ENCODE measurements at places on chromosomes 11 and 22.
A peak's percentile ranks its signal among the peaks of the same experiment; 100 is the strongest.

GRCh38 chr11:44340656-44341055 is 30.7 kb upstream of the ALX4 start:
- DNase-seq, result no peak

- DNase-seq, result no peak
Measured at GRCh38 chr11:118417801-118418200, 16.4 kb downstream of the ATP5MG start.

DNA sequence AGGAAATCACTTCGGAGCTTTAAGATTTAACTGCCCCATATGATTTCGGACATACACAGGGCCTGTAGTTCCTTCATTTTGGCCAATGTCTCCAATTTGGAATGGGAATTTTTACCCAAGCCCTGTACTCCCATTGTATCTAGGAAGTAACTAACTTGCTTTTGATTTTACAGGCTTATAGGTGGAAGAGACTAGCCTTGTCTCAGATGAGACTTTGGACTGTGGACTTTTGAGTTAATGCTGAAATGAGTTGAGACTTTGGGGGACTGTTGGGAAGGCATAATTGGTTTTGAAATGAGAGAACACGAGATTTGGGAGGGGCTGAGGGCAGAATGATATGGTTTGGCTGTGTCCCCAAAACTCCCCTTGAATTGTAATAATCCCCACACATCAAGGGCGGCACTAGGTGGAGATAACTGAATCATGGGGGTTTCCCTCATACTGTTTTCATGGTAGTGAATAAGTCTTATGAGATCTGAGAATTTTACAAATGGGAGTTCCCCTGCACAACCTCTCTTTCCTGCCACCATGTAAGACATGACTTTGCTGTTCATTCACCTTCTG is 130.5 kb downstream of the LARGE1 start:
- DNase-seq, result no peak

DNA sequence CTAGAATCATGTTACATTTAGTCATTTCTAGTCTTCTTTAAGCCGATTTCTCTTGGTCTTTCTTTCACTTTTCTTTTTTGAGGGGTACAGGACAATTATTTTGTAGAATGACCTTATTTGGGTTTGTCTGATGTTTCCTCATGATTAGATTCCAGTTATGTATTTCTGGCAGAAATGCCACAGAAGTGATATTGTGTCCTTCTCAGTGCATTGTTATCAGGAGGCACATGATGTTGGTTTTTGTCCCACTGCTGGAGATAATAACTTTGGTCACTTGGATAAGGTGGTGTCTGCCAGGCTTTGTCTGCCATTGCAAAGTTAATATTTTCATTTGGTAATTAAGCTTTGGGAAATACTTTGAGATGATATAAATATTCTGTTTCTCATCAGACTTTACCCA is 100.3 kb downstream of the RRM1 start:
- DNase-seq, result no peak

GRCh38 chr22:47276450-47276820 is 514.0 kb downstream of the TBC1D22A start:
- no peak for DNase-seq

- no peak for DNase-seq
Measured at GRCh38 chr11:36657610-36658267, 59.7 kb upstream of the RAG2 start.

- DNase-seq, result no peak
Measured at GRCh38 chr11:55967914-55968313, 1.8 kb downstream of the OR10AG1 start.

- DNase-seq, result peak; percentile 82
Measured at GRCh38 chr11:10305262-10305963, 540 bp downstream of the ADM start.

GRCh38 chr11:67320011-67320410 is 16.7 kb downstream of the SSH3 start:
- no peak for DNase-seq

DNA sequence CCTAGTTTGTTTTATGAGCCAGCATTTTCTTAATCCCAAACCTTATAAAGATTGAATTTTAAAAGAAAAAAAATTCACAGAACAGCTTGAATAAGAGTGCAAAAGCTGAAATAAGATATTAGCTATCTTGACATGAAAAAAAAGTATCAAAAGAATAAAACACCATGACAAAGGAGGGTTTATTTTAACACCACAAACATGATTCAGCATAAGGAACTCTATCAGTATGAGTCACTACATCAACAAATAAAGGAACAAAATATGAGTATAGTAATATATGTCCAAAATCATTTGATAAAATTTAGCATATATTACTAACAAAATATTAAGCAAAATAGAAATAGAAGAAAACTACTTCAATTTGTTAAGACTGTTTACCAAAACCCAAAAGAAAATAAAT is 9.6 kb upstream of the LMO1 start:
- DNase-seq, result no peak

DNA sequence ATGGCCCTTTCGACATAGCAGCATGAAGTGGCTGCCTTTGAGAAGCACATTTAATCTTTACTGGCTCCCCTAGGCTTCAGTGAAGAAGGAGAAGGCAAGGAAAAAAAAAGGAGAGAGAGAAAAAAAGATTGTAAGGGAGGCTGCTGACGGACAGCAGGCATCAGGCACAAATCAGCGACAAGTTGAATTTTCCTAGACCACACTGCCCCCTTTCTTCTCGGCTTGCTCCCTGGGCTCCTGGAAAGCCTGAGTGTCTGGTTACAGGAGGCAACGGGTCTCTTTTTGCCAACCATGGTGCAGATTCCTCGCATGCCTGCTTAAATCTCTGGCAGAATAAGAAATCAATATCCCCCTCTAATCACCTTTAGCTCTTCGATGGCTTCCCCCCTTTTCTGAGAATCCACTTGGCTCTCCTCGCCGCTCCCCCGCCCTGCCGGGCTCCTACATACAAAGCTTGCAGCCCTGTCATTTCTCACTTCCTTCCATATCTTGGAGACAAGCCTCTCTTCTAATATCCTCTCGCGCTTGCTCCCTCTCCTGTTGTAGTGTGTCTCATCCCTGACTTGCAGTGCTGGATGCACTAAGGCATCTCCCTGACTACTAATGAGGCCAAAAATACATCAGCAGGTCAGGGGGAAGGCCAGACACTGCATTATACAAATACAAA is 14.3 kb downstream of the BLID start:
- peak; percentile 88 for DNase-seq

- DNase-seq, result no peak
Measured at GRCh38 chr11:24755260-24755839, 258.5 kb downstream of the LUZP2 start.

DNA sequence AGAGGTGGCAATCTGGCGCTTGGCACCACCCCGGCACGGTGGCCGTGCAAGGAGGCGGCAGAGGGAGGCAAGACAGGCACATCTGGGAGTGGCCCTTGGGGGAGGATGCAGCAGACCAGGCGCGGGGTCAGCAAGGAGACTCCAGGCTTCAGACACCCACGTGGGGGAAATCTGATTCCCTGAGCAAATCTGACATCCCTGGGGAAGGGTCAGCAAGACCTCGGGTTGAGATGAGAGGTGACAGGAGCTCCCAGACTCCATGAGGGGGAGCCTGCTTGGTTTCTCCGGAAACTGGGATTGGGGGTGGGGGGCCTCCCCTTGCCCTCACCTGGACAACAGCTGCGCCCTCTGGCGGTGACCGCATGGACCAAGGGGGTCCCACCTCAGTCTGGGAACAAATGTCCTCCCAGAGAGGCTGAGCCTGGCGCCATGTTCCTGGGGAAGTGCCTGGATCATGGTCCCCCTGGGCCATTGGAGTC is 4.0 kb upstream of the RCOR2 start:
- DNase-seq, result peak; percentile 58

Measured in right kidney (tissue), 9 donors.